ENCODE measurements at places on chromosomes 1 and 21.

GRCh38 chr1:32774950-32775634 lies 42.1 kb downstream of the YARS1 start:
- peak; percentile 83 for DNase-seq

GRCh38 chr1:17892851-17893250 lies 137.7 kb downstream of the ACTL8 start:
- no peak for DNase-seq

GRCh38 chr1:156676820-156677615 lies at the start of gene NES:
Gene NES, minus strand, starts transcription at chr1:156677407. Its CDS starts 143 bp downstream, at chr1:156677264.
- peak; percentile 70 for DNase-seq

GRCh38 chr1:101748077-101748476 lies 248.6 kb downstream of the OLFM3 start:
- no peak for DNase-seq

GRCh38 chr1:156706657-156707416 lies 1.5 kb upstream of the CRABP2 start:
- DNase-seq: no peak

GRCh38 chr1:232707142-232707541 lies 77.2 kb upstream of the SIPA1L2 start:
- no peak for DNase-seq

DNA sequence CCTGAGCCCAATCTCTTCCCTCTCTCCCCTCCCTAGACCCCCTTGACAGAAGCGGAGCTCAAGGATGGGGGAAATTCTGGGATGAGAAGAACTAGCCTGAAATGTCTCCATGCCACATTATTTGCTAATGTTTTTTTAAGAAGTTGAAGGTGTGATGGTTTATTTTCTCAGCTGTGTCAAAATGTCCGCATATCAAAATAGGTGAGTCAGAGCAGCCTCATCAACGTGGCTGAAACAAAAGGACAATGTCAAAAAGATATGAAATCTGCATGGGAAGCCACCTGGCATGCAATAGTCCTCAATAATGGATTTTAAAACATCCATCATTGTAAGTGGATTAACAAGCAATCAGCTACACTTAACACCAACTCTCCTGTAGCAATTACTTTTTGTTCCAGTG lies 101.4 kb downstream of the BEND5 start:
- no peak for DNase-seq

GRCh38 chr21:15592271-15592860 lies 137.4 kb upstream of the USP25 start:
- DNase-seq: peak; percentile 3

- no peak for DNase-seq
Measured at GRCh38 chr1:163263818-163264655, 57.7 kb upstream of the NUF2 start.

- DNase-seq: no peak
Measured at GRCh38 chr1:218367118-218367517, 22.0 kb downstream of the TGFB2 start.

- DNase-seq: no peak
Measured at GRCh38 chr1:111407301-111407700, 20.2 kb downstream of the OVGP1 start.

DNA sequence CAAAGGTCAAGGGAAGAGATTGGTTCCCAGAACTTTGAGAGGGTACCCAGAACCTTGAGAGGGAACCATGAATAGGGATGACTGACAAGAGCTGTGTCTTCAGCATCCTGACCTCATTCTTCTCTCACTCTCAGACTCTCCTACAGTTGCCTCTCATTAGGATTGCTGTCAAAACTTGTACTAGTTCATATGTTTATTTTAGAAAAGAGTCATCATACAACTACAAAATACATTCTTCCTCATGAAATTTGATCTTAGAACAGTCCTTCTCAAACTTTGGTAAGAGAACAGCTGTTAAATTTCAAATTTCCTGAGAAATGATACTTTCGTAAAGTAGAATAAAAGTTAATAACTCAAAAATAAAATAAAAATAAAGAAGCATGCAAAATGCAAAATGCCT lies 161.4 kb upstream of the ZRANB2 start:
- DNase-seq: no peak

DNA sequence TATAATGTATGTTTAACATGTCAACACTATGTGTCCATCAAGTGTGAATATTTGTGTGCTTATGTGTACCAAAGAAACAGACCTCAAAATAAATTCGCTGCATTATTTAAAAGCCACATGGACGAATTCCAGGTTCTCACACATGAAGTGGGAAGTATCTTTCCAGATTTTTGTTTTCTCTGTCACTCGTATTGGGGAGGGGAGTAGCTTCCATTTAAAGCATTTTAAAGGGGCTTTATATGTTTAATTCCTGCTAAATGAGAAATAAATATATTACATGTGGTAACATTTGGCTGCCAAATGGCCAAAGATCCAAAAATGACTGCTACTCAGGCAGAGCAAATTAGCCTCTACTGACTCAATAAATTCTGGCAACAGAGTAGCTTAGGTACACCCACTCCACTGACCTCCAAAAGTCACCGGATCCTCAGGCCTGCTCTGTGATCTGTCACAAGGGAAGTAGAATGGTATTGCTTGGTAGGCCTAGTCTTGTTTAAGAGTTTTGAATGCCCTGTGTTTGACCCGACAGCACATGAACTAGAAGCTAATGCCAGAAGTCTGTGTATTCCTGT lies 178.1 kb downstream of the ZP4 start:
- DNase-seq: no peak

GRCh38 chr1:19109545-19109944 lies 100.5 kb downstream of the UBR4 start:
- no peak for DNase-seq

DNA sequence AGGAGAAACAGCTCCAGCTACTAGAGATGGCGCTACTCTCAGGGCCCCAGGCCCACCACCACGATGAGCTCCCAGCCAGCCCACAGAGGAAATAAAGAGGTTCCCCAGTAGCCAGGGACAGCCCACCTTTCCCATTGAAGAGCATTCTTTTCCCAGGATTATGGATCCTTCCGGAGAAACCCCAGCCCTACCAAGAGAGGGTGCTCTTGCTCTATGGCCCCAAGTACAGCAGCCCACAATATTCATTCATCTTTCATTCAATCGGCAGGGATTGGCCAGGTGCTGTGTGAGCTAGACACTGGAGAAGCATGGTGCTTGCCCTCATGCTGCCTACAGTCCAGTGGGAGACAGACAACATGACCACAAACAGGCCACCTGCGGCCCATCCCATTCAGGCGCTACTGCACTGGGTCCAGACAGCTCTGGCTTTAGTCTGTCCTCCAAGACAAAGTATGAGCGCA lies 29.9 kb downstream of the PMVK start:
- no peak for DNase-seq

DNA sequence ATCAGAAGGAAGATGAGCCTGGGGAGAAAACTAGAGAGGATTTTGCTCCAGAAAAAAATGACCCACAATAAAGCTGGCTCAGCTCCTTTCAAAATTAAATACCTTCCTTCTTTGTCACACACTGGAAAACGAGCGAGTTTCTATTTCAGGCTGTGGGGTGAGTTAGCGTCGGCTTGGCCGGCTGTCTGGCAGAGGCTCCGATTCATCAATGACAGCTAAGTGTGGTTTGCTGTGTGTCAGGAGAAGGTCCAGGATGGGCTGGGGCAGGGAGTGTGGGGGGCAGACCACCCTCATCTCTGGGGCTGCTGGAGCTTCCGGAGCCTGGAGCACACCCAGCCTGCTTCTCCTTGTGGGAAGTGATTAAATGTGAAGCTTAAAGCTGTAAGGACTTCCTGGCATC lies 120.2 kb downstream of the ETS2 start:
- DNase-seq: no peak

DNA sequence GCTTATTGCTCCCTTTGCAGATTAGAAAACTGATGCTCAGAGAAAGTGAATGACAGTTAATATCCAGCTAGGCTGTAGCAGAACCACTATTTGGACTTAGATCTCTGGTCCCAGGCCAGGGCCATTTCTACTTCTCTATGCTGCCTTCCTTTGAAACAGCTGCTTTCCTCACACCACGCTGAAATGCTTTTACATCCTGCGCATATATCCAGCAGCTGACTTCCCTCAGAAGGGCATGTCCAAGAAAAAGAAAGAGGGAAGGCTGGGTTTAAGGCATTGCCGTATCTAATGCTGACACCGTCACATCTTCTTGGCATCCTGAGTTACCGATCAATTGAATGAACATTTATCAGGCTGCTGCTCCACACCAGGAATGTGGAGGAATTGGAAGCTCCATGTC lies 122.4 kb downstream of the UBE2U start:
- no peak for DNase-seq

- DNase-seq: no peak
Measured at GRCh38 chr1:66168948-66169671, 364.8 kb upstream of the SGIP1 start.

DNA sequence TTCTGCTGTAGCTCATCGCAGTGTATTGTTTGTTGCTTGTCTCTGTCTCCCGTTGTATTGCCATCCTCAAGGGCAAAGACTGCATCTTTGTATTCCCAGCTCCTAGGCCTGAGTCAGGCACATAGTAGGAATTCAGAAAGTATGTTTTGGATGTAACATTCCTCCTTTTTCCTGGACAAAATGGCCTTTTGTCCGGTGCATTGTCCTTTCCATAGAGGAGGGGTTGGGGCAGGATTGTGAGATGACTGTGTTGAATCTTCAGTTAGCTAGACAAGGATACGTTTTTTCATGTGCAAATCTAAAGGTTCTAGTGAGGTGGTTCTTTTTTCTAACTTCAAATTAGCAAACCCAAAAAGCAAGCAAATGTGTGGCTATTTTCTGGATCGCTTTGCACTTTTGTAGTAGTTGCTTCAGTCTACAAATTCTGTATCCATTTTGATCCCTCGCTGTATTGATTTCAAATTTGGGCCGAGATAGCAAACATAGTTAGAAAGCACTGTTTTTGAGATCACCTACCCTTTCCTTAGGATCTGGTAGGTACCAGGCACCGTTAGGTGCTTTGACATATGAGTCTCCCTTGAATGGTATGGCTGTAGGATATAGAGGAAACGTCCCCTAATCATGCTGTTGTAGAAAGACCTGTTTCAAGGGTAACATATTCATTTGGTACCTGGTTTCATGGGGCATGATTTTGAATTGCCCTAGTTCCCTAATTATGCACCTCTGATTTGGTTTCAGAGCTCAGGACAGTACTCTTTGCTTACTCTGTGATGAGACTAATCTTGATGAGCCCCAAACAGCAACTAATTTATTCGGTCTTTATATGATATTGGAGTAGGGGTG lies 1.2 kb downstream of the PPP1R8 start:
- no peak for DNase-seq

DNA sequence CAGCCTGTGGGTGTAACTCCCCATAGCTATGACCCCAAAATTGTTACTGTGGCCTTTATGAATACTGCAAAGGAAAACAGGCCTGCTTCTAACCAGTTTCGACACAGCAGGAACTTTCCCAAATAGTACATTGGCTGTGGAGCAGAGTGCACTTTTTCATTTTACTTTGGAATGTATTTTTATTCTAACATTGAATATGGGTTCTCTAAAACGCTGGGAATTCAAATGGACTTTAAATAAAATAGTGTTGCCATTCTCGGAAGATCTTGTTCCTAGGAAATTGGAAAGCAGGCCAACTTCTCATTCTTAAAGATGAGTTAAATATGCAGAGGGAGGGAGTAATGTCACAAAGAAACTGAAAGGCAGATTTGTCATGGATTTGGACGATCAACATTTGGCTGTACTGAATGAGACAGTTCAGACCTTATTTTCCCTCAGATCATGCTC lies 39.6 kb upstream of the ARHGAP29 start:
- DNase-seq: no peak

DNA sequence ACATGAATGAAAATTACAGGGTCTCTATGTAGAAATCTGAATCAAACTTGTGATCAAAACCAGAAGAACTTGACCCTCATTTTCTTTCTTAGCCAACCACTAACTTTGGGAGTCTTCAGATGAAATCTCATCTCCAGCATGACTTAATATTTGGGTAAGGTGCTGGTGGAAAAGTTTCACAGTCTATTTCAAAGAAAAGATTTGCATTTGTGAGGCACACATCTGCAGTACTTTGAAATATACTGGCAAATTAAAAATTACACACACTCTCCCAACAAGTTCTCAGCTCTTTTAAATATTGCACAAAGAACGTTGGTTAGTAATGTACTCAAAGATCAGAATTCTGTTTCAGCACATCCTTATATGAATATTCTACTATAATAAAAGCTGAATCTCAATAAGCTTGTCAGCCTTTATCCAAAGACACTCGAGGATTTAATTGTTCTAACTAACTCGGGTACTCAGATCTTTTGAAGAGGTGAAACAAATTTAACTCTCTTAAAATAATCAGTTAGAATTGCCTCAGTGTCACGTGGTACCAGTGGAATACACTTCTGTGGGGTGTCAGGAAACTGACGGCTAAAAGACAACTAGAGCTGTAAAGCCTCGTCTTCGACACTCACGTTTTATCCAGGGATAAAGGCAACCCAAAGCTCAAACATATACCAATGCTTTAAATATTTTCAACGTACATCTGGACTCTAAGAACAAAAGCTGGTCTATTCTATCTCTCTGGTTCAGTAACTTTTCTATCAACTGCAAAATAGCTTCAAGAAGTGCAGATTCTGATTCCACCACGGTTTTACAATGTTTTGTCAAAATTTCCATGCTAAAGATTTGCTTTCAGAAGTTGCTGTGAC lies 19.0 kb downstream of the SAMSN1 start:
- DNase-seq: no peak

- no peak for DNase-seq
Measured at GRCh38 chr1:29327223-29327935, 91.1 kb downstream of the PTPRU start.

DNA sequence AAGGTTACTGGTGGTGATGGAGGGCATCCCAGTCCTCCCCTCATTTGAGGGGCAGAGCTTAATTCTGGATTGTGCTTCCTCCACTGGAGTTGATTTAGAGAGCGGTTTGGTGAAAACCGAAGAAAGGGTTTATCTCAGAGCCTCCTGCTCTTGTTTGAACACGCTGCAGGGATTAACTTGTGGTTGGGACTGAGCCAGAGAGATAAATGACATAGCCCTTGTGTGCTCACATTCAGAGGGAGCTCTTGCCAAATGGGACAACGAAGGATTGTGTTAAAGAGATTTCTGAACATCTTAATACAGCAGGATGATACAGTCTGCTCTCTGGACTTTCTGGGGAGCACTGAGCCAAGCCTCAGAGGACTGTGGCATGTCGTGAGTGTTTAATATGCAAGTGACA lies 308.2 kb downstream of the DISC1 start:
- peak; percentile 82 for DNase-seq

DNA sequence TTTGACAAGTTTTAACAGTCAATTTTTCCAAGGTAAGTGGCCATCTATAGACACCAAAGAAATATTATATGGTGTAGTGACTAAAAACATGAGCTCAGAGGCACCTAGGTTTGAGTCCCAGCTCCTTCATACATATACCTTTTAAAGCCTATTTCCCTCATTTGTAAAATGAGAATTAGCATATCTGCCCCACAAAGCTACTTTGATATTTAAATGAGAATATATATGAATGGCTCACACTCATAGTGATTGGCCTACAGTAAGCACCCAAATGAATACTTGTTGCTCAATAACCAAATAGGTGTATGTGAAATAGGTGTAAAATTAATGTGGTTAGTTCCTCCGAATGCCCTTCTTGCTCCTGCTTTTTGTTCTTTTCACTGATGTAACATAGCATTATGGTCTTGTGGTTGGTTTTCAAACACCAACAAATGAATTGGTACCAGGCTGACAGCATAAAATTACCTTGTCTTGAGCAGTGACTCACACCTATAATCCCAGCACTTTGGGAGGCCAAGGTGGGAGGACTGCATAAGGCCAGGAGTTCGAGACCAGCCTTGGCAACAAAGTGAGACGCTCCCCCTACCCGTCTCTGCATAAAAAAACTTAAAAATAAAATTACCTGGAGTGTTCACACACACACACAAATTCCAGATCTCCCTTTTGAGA lies 25.3 kb downstream of the CNIH4 start:
- no peak for DNase-seq

GRCh38 chr1:153616917-153617311 lies 789 bp upstream of the S100A14 start:
- no peak for DNase-seq
